ENCODE measurements at places on chromosomes 3 and 15.
A peak's percentile ranks its signal among the peaks of the same experiment; 100 is the strongest.

DNA sequence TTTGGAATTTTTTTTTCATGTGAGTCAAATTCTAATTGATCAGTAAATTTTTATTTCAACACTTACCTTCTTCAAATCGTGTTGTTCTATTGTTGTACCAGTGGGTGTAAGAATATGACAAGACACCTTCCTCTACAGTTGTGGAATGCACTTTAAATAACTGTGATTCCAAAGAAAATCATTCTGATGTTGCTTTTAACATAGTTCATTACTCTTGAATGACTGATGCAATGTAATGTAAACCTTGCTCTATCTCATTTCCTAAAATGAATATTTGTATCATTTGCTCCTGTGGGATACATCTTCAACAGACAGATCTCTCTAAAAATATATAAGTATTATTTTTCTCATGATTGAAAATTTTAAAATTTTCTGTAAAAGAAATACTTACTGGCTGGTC is 313.4 kb downstream of the RBMS3 start:
- no peak for DNase-seq

GRCh38 chr3:196270499-196270898 is 17.0 kb downstream of the PCYT1A start:
- DNase-seq: no peak

GRCh38 chr3:51408813-51409212 is 17.7 kb downstream of the RBM15B start:
- DNase-seq: no peak

- DNase-seq: no peak
These were observed at the start of gene TM6SF1 for GRCh38 chr15:83106994-83107840. TM6SF1 (plus strand) TSS chr15:83107645; CDS start chr15:83107681, 36 bp downstream.

GRCh38 chr3:123105201-123106189 is 38.7 kb downstream of the PDIA5 start:
- DNase-seq: no peak

DNA sequence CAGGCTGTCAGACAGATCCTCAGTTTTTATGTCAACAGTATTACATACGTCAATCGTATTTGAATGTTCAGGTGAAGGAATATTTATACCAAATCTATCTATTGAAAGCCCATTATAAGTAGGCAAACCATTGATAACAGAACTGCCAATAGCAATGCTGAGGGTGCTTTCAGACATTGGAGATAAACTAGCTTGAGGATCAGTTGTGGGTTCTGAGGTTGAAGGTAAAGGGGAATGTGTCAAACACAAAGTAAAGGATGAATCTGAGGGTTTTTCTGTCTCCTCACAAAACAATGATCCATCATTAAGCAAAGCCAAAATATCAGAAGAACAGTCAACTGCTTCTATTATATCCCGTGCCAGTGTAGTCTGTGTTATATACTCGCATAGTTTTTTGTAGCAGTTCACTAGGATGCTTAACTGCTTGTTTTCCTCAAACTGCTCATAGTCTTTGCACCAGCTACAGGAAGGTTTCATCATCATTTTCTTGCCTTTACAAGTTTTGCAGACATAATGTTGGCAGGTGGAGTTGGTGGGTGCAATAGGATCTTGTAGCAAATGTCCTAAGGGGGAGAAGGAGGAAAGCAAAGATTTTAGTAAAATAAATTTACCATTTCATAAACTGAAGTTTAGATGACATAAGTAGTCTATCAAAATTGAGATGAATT is 43.8 kb downstream of the MSL2 start:
- DNase-seq: no peak

- DNase-seq: peak; percentile 57
These were observed 124.5 kb downstream of the TLE3 start for GRCh38 chr15:69973102-69973714.

DNA sequence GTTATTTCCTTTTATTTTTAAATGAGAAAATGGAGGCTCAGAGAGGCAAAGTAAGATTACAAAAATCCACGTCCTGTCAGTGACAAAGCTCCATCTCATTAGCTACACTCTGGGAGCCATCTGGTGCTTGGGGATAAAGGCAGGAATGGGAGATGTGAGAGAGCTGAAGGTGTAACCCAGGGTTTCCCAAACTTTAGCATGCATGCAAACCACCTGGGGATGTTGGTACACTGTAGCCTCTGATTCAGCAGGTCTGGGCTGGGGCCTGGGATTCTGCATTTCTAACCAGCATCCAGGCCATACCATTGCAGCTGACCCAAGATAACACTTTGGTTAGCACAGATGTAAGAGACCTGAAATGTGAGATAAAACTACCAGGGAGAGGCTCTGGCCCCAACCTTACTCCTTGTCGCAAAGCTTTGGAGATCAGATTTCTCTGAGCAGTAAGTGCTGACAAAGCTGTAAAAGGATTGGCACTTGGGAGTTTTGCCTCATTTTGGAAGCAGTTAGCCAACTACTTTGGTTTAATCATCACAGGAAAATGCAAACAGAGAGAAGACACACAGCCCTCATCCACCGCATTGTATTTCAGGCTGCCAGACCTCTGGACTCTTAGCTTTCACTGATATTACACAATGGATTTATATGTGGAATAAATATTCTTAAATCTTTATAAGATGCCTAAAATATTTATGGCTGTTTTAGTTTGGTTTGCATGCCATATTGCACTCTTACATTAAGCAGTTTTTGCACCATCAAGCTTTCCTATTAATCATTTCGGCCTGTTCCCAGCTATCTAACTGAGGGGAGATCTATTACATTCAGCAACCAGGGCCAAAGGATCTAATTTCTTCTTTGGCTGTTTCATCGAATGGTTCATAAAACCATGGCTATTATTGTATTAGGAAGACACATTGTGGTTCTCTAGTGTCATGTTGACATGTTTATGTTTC is 263.0 kb downstream of the EBLN2 start:
- peak; percentile 45 for DNase-seq

GRCh38 chr3:65262548-65262947 is 574.7 kb upstream of the ADAMTS9 start:
- DNase-seq: no peak

- DNase-seq: peak; percentile 97
These were observed 25.6 kb upstream of the KBTBD12 start for GRCh38 chr3:127889461-127889863.

GRCh38 chr3:152323834-152324233 is 55.1 kb downstream of the MBNL1 start:
- DNase-seq: no peak

DNA sequence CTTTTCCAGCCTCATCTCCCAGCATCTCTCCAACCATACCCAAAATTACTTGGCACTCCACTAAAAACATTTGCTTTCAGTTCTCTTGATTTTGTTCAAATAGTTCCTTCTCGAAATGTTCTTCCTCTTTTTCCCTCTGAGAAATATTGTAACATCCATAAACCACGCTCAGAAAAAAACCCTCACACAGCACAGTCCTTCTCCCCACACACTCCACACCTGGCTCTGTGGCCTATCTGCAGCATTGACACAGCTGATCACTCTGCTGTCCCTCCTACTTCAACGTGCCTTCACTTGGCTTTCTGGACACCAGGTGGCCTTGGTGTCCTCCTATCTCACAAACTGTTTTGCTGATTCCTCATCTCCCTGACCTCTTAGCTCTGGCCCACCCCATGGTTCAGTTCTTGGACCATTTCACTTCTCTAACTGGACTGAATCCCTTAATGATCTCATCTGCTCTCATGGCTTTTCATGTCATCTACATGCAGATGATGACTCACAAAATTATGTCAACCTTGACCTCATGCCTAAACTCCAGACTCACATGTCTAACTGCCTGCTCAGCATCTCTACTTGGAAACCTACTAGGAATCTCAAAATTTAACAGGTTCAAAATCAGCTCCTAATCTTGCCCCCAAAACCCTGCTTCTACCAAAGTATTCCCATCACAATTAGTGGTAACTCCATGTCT is 93.3 kb downstream of the TRIM42 start:
- peak; percentile 40 for DNase-seq
